ENCODE measurements at places on chromosomes 3 and 15.

- DNase-seq = no peak
These were observed 12.0 kb downstream of the STARD5 start for GRCh38 chr15:81311752-81312464.

GRCh38 chr3:114393367-114394072 lies 99.7 kb downstream of the TIGIT start:
- no peak for DNase-seq

GRCh38 chr15:31508656-31509055 lies 182.0 kb downstream of the KLF13 start:
- DNase-seq = no peak

- DNase-seq = peak; percentile 35
These were observed 89.4 kb upstream of the ICE2 start for GRCh38 chr15:60568301-60568742.

- no peak for DNase-seq
These were observed 14.3 kb downstream of the KLHL25 start for GRCh38 chr15:85780225-85780985.

DNA sequence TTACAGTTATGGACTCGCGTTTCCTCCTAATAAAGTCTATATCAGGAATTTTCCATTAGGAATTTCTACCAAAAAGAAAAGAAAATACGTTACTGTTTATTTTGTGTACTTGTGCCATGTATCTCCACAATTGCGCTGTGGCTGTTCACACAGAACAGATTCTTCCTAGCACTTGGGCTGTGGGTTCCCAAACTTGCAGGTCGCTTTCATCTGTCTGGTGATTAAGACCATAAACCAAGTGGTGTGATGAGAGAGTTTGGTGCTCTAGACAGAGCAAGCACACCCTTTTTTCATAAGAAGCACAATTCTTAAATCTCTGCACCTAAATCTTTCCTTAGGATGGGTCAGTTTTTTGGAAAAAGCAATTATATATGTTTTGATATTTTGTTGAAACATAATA lies 203.3 kb downstream of the TP63 start:
- DNase-seq = no peak

GRCh38 chr3:103453152-103453551 lies 1018.3 kb downstream of the ZPLD1 start:
- no peak for DNase-seq

- peak; percentile 74 for DNase-seq
These were observed 30.2 kb upstream of the USP3 start for GRCh38 chr15:63473999-63474809.

DNA sequence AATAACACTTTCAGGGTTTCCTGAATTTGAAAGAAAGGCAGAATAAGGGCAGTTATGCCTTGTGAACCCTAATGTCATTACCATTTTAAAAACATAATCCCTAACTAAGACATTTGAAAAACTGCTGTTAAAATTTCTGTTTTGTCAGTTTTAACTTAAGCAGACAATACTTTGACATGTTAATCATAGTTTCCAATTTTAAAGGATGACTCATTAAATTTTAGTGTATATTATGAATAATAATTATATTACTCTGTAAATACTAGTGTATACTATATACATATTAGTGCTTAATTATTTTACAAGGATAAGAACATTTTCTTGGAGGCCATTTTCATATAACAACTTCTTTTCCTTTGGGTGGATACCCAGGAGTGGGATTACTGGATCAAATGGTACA lies 553.1 kb upstream of the BCHE start:
- no peak for DNase-seq

- no peak for DNase-seq
These were observed 70.4 kb upstream of the ROBO2 start for GRCh38 chr3:76969471-76969870.

DNA sequence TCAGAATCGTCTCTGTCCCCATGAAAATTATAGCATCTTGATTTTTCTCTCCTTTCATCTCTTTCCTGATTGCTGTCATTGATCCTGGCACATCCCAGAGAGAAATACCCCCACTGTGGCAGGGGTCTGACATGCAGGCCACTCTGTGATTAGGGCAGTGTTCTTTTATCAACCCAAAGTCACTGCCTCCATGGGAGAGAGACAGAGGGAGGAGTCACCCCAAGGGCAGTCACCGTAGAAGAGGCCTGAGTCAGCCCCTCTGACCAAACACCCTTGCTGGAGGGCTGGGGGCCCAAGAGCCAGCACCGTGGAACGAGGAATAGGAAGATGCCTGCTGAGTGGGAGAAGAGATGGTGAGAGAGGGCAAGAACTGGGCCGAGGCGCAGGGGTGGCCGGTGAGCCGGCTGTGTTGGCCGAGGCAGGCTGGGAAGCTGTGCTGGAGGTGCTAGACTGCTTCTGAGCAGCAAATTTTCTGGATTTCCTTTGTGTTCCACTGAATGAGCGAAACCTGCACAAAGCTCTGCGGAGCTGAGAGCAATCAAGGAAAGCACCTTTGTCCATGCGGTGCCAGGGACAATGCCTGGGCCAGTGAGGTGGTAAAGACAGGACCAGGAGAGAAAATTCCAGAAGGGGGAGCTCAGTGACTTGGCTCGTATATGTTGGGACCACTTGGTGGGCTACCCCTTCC lies 103.8 kb downstream of the ADCY5 start:
- DNase-seq = no peak

DNA sequence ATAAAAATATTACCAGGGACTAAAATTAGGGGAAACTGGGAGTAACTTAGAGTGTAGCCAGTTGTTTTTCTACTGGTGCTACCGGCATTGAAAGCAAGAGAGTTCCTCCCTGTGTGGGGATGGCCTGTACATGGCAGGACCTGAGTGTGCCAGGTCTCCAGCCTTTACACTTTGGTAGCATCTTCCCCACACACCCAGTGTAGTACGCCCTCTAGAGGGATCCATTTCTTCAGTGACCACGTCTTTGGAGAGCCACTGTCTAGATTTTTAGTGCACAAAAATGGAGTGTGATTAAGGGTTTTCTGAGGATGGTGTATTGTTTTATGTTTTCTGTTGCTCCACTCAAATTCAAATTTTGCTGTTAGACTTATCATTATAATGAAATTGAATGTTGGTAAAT lies 507.0 kb upstream of the TPRG1 start:
- peak; percentile 13 for DNase-seq
